Lower lobe of right lung (tissue), 2 donors: ENCODE measurements at places on chromosomes 1 and 21. TPM values are rescaled to one million over a fixed set of nuclear protein-coding genes. Genes with fewer than 3 reads are reported as not detected.

GRCh38 chr1:41917076-41917475, 1.6 kb downstream of the HIVEP3 start:
- no peak for DNase-seq

DNA sequence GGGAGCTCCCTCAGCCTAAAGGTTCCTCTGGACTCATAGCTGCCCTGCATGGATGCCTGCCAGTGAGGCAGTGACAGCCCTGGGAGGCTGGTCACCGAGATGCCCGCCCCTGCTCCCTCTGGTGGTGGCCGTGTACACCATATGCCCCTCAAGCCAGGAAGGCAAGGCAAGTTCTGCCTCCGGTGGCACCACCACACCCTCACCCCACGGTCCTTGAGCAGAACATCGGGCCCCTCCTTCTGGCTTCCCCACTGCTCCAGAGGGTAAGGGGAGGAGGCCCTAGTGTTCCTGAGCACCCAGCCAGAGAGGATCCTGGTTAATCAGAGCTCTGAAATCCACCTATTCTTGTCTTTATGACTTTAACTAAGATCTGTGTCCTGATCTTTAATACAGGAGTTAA, 1.5 kb upstream of the S100A14 start:
- DNase-seq: no peak

DNA sequence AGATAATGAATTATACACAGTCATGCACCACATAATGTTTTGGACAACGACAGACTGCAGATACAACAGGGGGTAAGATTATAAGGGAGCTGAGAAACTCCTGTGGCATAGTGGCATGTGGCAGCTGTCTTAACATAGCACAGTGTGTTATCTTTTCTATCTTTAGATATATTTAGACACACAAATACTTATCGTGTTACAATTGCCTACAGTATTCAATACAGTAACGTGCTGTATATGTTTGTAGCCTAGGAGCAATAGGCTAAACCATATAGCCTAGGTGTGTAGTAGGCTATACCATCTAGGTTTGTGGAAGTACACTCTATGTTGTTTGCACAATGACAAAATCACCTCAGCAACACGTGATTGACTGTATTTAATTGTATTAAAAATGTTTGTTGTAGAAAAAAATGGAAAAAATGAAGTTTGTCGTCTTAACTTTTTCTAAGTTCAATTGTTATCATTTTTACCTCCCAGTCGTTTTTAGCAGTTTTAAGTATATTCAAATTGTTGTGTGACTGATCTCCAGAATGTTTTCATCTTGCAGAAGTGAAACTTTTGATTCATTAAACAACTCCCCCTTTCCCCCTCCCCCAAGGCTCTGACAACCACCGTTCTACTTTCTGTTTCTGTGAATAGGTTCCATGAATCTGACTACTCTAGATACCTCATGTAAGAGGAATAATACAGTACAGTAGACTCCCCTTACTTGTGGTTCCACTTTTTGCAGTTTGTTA, 351.0 kb upstream of the B3GALT2 start:
- no peak for DNase-seq

Gene RUNX3
- total RNA-seq: 13.1 TPM

DNA sequence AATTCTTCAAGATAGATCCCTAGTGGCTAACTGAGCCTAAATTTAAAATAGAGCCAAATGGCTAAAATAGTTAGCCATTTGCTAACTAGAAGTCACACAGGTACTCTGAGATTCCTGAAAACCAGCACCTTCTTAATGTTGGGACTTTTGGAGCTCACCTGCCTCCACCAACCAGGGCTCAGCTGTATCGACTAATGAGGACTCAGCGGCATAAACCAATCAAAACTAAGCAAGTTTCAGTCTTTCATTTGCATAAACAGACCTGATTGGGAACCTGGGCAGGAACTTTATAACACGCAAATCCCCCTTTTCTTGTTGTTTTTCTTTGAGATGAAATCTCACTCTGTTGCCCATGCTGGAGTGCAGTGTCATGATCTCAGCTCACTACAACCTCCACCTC, 28.5 kb downstream of the TNFRSF9 start:
- no peak for DNase-seq

Gene PERM1
- total RNA-seq: not detected

GRCh38 chr1:70360321-70360720, 5.8 kb upstream of the ANKRD13C start:
- DNase-seq: no peak

Gene LYPLA2
- total RNA-seq: 44.2 TPM
